EL (cell line): ENCODE measurements at places on chromosomes 11 and 22.
A peak's percentile ranks its signal among the peaks of the same experiment; 100 is the strongest.

GRCh38 chr11:16785520-16786128, 47.2 kb downstream of the C11orf58 start:
- DNase-seq = peak; percentile 76

DNA sequence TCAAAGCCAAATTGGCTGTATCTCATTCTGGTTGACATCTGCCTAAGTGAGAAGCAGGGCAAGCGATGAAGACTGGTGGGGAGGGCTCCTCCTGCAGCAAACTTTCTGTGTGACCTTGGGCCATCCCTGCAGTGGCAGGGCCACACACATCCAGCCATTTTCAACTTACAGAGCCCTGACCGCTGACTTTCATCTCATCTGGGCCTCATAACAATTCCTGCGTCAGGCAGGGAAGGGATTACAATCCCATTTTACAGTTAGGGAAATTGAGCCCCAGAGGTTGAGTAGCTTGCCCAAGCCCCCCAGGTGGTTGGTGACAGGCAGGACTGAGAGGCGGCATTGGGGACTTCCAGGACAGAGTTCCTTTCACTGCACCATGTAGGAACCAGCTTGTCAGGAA, 21.9 kb downstream of the TPBGL start:
- no peak for DNase-seq

DNA sequence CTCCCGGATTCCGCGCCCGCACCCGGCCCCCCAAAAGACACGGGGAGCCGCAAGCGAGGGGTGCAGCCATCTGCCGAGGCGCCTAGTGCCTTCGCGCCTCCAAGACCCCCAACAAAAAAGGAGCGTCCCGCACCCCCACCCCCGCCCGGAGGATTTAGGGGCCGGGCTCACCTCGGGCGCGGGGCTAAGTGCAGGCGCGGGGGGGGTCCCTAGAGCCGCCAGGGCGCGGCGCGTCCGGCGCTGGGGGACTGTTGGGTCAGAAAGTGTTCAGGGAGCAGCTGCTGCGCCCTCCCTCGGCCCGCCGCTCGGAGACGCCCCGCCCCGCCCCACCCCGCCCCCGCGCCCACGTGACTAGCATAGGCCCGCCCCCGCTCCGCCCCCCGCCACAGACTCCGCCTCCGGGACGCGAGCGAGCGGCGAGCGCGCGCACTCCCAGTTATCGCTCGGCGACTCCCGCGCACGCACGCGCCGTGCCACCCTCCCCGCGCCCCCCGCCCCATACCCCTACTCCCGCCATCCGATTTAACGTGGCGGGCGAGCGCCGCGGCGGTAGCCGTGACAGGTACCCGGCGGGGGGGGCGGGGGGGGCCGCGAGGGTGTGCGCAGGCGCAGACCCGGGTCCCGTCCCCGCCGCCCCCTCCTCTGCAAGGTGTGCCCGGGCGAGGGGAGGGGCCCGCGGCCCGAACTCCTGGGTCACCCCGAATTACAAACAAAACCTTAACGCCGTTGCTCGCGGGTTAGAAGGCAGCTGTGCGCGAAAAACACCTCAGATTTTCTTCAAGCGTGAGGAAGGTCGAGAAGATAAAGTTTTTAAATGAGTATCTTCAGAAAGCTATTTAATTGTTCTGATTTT, 56.2 kb downstream of the KCNJ4 start:
- DNase-seq = peak; percentile 79

DNA sequence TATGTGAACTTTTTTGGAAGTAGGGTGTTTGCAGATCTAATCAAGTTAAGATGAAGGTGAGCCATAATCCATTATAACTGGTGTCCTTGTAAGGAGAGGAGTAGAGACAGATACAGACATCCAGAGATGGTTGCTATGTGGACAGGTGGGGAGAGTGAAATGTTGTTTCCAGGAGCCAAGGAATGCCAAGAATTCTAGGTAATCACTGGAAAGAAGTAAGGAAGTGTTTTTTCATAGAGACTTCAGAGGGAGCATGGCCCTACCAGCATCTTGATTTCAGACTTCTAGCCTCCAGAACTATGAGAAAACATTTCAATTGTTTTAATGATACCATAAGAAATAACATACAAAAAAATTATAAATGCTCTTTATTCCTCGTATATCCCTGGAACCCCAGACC, 320.5 kb upstream of the ANO3 start:
- no peak for DNase-seq

GRCh38 chr22:49213731-49214352, 613.8 kb downstream of the BRD1 start:
- no peak for DNase-seq

- DNase-seq = peak; percentile 93
These were observed 20.6 kb upstream of the PRDM10 start for GRCh38 chr11:130023204-130023603.

GRCh38 chr22:22376352-22376706, 131.7 kb downstream of the VPREB1 start:
- no peak for DNase-seq

- DNase-seq = no peak
These were observed 51.8 kb downstream of the TTC28 start for GRCh38 chr22:28627791-28628190.

GRCh38 chr11:71500601-71501021, 26.5 kb upstream of the KRTAP5-7 start:
- DNase-seq = no peak

DNA sequence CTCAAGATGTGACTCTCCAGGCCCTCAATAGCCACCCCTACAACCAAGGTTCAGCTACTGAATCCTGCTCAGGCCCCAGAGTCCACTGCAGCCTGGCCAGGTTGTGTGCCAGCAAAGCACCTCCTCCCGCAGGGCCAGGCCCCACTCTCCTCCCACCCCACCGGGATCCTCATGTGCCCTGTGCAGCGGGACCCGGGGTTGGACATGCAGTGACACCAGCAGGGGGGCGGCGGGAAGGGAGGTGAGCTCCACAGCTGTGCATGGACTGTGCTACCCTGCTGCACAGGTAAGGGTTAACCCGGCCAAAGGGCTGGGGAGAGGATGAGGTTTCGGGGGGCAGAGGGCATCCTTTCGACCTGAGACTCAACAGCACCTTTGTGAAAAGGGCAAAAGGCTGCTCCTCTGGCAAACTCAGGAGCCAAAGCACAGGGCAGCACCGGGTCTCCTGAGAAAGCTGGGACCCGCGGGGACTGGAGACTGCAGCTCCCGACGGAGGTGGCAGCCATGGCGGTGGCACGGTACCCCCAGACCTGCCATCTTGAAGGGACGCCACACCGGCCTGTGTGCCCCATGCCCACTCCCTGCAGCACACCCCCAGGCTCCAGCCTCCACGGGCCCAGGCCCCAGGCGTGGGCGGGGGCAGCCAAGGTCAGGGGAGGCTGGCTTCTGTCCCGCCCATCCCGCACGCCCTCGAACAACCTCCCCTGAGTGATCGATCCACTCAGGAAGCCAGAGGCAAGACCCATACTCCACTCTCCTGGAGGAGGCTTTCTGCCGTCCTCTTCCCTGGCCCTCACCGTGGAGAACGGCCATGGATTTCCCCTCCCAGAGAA, 10.6 kb downstream of the PLXNB2 start:
- DNase-seq = no peak

- no peak for DNase-seq
These were observed 45.3 kb upstream of the POGLUT3 start for GRCh38 chr11:108543316-108543964.

DNA sequence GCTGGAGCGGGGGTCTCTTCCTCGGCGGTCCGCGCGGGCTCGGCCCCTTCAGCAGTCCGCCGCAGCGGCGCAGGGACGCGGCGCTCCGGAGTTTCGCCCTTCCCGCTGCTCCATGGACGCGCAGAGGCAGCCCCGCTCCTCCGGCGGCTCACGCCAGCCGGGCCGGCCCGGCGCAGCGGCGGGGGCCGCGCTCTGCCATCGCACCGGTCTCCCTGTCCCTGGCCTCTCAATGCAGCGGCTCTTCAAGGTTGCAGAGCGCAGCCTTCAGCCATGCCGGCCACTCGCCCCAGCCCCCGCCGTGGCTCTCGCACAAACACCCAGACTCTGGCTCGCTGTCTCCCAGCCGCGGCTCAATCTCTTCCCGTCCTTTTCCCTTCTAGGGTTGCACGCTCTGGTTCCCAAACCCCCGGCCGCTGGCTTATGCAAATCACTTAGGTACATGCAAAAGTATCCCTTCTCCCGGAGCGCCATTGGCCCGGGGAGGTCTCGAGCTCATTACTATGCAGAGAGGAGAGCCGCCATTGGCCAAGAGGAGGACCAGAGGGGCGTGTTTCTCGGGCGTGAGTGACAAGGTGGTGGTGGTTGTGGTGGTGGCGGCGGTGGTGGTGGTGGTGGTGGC, at the start of gene LGR4:
TSS of gene LGR4 (minus strand) at position 393 of the 619 bp plus-strand sequence. CDS start 488 bp downstream, outside the sequence.
- DNase-seq = peak; percentile 95

- no peak for DNase-seq
These were observed 113.8 kb upstream of the NARS2 start for GRCh38 chr11:78688460-78688859.
